ENCODE measurements at places on chromosomes 4 and X. TPM values are rescaled to one million over a fixed set of nuclear protein-coding genes. Genes with fewer than 3 reads are reported as not detected.

The FGG gene
- not detected for total RNA-seq

The CYP2U1 gene
- 1.3 TPM for total RNA-seq

The MOSPD2 gene
- 19.4 TPM for total RNA-seq

The SPANXA1 gene
- total RNA-seq = 4.7 TPM

The BRS3 gene
- total RNA-seq = not detected

The DBET gene
- total RNA-seq = not detected

The INTS6L gene
- not detected for total RNA-seq

The POF1B gene
- 0.28 TPM for total RNA-seq

The HTN1 gene
- total RNA-seq = not detected

The ATP2B3 gene
- total RNA-seq = not detected

The FAM9B gene
- not detected for total RNA-seq

The SLC7A11 gene
- 187 TPM for total RNA-seq

The PNCK gene
- 4.4 TPM for total RNA-seq

DNA sequence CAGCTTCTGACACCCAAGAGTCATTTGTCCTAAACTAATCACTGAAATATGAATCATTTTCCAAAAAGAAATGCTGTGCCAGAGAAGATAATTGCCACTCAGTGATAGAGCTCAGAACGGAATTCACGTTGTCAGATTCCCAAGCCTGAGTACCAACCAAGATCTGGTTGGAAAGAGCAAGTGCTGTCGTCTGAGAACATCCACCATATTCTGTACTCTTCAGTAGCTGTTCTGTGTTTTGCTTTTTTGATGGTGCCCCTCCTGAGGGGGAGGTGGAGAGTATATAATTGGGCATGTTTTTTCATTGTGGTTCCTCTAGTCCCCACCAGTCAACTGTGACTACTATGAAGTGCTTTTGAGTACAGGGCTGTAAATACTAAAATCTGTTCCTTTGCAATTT lies 13.2 kb downstream of the RUFY3 start:
- DNase-seq = no peak
- H3K27ac ChIP-seq = peak overlapping the region; percentile 50
- no peaks in the 10 kb centered on the region for H3K27me3 ChIP-seq
- no peaks in the 10 kb centered on the region for H3K36me3 ChIP-seq

DNA sequence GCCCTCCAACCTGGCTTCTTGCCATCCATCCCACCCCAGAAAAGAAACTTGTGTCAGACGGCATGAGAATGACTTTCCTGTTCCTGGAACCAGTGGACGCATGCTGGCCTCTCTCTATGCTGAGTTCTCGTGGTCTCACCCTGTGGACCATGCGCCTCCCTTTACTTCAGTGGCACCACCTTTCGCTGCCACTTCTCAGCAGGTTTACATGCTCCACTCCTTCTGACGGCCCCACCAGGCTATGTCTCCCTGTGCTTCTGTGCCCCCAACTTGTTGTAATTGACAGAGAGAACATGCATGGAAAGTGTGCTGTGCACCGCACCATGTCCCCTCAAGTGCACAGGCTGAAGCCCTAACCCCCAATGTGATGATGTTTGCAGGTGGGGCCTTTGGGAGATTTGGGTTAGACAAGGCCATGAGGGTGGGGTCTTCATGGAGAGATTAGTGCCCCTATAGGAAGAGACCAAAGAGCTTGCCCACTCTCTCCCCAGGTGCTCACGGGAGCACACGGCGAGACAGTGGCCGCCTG lies 3.1 kb upstream of the PPP2R2C start:
- no peak for DNase-seq
- no peaks in the 10 kb centered on the region for H3K36me3 ChIP-seq
- H3K27me3 ChIP-seq = no peaks in the 10 kb centered on the region
- H3K27ac ChIP-seq = no peak overlapping the region

- no peak for DNase-seq
- H3K4me3 ChIP-seq = no peak overlapping the region
- H3K27ac ChIP-seq = no peak overlapping the region
- no peaks in the 10 kb centered on the region for H3K27me3 ChIP-seq
- H3K36me3 ChIP-seq = no peaks in the 10 kb centered on the region
- peaks cover 18% of the 10 kb centered on the region for H3K4me1 ChIP-seq
These were observed 41.1 kb upstream of the ACSL4 start for GRCh38 chrX:109774136-109774535.

DNA sequence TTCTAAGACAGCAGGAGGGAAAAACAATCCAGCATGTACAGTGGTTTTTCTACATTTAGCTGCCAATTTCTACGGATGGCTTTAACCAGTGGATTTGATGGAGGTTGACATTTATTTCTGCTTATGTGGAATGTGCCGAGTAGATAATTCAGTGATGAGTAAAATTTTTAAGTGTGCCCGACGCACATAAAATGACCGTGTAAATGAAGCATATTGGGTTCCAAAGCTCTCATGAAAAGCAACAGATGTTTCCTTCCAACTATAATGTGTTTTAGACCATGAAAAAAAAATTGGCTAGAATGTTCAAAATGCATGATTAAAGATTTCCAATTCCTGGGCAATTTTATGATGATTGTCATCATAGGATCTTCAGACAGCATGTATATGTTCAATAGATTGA lies 14.1 kb downstream of the INPP4B start:
- no peak overlapping the region for H3K27ac ChIP-seq
- no peaks in the 10 kb centered on the region for H3K36me3 ChIP-seq
- H3K4me3 ChIP-seq = no peak overlapping the region
- DNase-seq = no peak
- no peaks in the 10 kb centered on the region for H3K4me1 ChIP-seq

DNA sequence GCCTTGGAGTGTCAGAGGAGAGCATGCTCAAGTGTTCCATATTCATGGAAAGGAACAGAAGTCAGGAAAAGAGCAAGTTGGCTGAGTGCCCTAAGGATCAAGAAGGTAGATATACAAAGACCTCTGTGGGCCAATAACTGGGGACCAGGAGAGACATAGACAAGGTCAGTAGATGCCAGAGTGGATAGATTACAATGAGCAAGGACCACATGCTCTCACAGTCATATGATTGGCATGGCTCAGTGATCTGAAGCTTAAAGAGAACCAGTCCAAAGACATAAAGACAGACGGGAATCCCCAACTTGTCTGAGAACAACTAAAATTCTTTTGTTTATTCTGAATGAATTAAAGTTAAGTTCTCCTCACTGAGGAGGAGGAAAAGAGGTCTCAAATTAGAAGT lies 289.7 kb downstream of the HS3ST1 start:
- no peaks in the 10 kb centered on the region for H3K27me3 ChIP-seq
- no peak for DNase-seq
- no peak overlapping the region for H3K27ac ChIP-seq
- no peaks in the 10 kb centered on the region for H3K36me3 ChIP-seq
- H3K4me1 ChIP-seq = no peaks in the 10 kb centered on the region
- no peak overlapping the region for H3K4me3 ChIP-seq

GRCh38 chr4:54095110-54095825 lies 4.7 kb upstream of the GSX2 start:
- peaks cover 3% of the 10 kb centered on the region for H3K4me1 ChIP-seq
- no peaks in the 10 kb centered on the region for H3K36me3 ChIP-seq
- no peak overlapping the region for H3K27ac ChIP-seq
- H3K4me3 ChIP-seq = no peak overlapping the region

DNA sequence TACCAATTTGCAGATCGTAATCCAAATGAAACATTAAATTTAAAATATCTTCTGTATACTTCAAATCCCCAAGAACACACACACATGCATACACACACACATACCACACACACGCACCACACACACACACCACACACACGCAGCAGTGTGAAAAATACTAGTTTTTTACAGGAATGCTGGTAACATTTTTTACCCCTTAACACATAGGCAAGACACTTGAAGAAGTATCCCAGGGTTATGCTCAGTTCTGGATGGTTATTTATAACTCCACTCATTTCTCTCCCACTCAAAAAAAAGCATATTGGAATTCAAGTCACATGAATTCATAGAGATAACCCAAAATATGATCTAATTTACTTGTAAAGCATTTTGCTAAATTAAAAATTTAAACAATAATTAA lies 325.5 kb upstream of the SLC7A11 start:
- H3K36me3 ChIP-seq = no peaks in the 10 kb centered on the region
- H3K4me3 ChIP-seq = no peak overlapping the region
- no peak overlapping the region for H3K27ac ChIP-seq
- no peaks in the 10 kb centered on the region for H3K4me1 ChIP-seq
- no peak for DNase-seq

DNA sequence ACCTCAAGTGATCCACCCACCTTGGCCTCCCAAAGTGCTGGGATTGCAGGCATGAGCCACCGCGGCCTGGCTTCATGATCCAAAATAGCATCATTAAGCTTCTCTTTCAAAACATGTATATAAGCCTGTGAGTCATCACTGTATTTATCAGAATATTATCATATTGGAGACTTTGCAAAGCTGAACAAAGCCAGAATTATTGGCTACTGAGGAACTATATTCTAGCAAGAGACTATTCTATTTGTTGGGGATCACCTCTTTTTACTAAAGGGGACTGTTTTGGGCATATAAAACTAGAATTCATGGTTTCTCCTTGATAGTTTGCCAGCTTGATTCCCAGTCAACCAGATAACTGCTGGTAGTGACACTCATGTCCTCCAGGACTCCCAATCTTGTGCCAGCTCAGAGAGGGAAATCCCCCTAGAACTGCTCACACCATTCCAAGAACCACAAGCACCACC lies 40.1 kb downstream of the TET2 start:
- DNase-seq = no peak
- H3K36me3 ChIP-seq = no peaks in the 10 kb centered on the region
- H3K4me3 ChIP-seq = no peak overlapping the region
- no peaks in the 10 kb centered on the region for H3K4me1 ChIP-seq
- no peak overlapping the region for H3K27ac ChIP-seq

DNA sequence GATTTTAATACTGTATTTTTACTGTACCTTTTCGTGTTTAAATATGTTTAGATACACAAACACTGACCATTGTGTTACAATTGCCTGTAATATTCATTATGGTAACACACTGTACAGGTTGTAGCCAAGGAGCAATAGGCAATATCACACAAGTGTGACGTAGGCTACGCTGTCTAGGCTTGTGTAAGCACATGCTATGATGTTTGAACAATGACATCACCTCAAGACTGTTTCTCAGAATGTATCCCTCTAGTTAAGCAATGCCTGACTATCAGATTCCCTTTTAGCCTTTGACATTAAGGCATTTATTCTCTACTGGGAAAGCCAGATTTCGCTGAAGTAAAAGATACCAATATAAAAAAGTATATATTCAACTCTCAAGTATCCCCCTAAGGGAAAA lies 66.2 kb downstream of the VCX3A start:
- DNase-seq = no peak
- H3K36me3 ChIP-seq = no peaks in the 10 kb centered on the region
- H3K4me3 ChIP-seq = no peak overlapping the region

- no peak overlapping the region for H3K4me3 ChIP-seq
- no peaks in the 10 kb centered on the region for H3K36me3 ChIP-seq
- no peaks in the 10 kb centered on the region for H3K27me3 ChIP-seq
- H3K27ac ChIP-seq = no peak overlapping the region
- no peak for DNase-seq
- no peaks in the 10 kb centered on the region for H3K4me1 ChIP-seq
These were observed 87.8 kb downstream of the GATB start for GRCh38 chr4:151672996-151673395.

DNA sequence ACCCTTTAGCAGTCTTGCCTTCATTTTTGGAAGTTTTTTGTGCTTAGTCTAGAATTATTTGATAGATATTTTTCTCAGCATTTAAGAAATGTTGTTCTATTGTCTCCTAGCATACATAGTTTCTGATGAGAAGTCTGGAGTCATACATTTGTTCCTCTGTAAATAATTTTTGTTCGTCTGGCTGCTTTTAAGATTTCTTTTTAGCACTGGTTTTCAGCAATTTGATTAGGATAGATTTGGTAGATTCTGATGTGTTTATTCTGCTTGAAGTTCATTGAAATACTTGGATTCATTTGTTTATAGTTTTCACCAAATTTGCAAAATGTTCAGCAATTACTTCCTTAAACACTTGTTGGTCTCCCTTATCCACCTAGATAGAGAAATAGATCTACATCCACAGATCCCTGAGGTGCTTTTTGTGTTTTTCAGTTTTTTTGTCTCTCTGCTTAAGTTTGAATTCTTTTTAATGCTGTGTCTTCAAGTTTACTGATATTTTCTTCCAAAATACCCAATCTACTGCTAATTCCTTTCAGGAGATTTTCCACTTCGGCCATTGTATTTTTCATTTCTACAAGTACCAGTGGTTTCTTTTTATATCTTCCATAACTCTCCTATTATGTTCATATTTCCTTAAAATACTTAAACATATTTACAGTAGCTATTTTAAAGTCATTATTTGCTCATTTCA lies 64.9 kb downstream of the ABLIM2 start:
- H3K27me3 ChIP-seq = no peaks in the 10 kb centered on the region
- no peak overlapping the region for H3K27ac ChIP-seq
- no peaks in the 10 kb centered on the region for H3K36me3 ChIP-seq
- no peak overlapping the region for H3K4me3 ChIP-seq
- no peak for DNase-seq

DNA sequence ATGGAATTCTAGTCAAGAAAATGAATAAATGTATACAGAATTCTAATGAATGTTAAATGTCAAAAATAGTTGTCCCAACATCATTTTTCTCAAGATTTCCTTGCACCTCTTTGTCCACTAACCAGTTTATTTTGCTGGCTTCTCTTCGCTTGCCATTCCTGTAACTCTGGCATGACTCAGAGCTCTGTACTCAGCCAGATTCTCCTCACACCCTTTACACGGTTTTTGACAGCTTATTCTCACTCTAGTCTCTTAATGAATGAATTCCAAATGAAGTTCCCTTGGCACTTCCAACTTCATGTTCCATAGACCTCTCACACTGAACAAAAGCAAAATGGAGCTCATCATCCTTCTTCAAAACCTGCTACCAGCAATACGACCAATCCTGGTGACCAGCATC lies 419.3 kb upstream of the SLIT2 start:
- H3K27me3 ChIP-seq = no peaks in the 10 kb centered on the region
- H3K36me3 ChIP-seq = no peaks in the 10 kb centered on the region
- DNase-seq = no peak
- no peak overlapping the region for H3K4me3 ChIP-seq
- no peak overlapping the region for H3K27ac ChIP-seq
